Heart right ventricle (tissue), 16 donors: ENCODE measurements at places on chromosomes 5 and 9. TPM values are rescaled to one million over a fixed set of nuclear protein-coding genes. Genes with fewer than 3 reads are reported as not detected.

- no peak overlapping the region for H3K27ac ChIP-seq
- no peaks in the 10 kb centered on the region for H3K36me3 ChIP-seq
- no peak for DNase-seq
- H3K4me3 ChIP-seq, result no peak overlapping the region
- H3K27me3 ChIP-seq, result no peaks in the 10 kb centered on the region
- H3K4me1 ChIP-seq, result no peaks in the 10 kb centered on the region
These were observed 599.5 kb upstream of the PTGER4 start for GRCh38 chr5:40080191-40080590.

The SLC4A9 gene
- total RNA-seq, result 0.34 TPM

DNA sequence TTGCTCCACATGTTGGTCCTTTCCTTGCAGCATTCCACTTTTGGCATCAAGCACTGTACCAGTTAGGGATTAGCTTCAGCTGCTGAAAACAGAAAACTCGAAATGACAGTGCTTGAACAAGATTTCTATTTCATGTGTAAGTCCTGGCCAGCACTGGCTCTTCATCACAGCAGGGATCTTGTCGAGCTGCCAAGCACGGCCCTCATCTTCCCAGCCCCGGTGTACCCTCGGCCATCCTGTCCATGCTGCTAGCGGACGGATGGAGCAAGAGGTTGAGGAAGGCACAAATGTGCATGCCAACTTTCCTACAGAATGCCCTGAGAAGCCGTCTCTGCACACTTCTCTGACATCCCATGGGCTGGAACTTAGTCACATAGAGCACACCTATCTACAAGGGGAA is 130.6 kb downstream of the TENT4A start:
- peaks cover 11% of the 10 kb centered on the region for H3K27me3 ChIP-seq
- H3K4me3 ChIP-seq, result no peak overlapping the region
- no peaks in the 10 kb centered on the region for H3K36me3 ChIP-seq
- no peaks in the 10 kb centered on the region for H3K4me1 ChIP-seq
- no peak overlapping the region for H3K27ac ChIP-seq

The ADGRV1 gene
- total RNA-seq, result not detected

DNA sequence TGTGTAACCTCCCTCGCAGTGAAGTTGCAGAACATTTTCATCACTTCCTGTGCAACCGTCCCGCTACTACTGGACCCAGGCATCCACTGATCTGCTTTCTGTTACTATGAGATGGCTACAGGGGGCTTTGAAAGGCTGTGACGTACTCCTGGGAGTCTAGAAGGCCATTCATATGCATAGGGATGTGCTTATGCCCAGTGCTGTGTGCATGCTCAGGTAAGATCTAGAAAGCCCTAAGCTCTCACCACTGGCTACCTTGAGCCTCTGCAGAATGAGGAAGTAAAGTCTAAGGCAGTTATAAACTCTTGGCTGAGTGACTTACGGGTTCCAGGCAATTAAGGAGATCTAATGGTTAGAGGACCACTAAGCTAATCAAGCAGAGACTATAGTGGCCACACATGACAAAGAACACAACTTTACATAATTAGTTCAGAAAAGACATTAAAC is 11.8 kb downstream of the HNRNPAB start:
- no peaks in the 10 kb centered on the region for H3K27me3 ChIP-seq
- H3K36me3 ChIP-seq, result peaks cover 36% of the 10 kb centered on the region

- H3K27ac ChIP-seq, result no peak overlapping the region
- no peaks in the 10 kb centered on the region for H3K27me3 ChIP-seq
- H3K36me3 ChIP-seq, result peaks cover 6% of the 10 kb centered on the region
These were observed 66.1 kb downstream of the PAPPA start for GRCh38 chr9:116219686-116220085.

DNA sequence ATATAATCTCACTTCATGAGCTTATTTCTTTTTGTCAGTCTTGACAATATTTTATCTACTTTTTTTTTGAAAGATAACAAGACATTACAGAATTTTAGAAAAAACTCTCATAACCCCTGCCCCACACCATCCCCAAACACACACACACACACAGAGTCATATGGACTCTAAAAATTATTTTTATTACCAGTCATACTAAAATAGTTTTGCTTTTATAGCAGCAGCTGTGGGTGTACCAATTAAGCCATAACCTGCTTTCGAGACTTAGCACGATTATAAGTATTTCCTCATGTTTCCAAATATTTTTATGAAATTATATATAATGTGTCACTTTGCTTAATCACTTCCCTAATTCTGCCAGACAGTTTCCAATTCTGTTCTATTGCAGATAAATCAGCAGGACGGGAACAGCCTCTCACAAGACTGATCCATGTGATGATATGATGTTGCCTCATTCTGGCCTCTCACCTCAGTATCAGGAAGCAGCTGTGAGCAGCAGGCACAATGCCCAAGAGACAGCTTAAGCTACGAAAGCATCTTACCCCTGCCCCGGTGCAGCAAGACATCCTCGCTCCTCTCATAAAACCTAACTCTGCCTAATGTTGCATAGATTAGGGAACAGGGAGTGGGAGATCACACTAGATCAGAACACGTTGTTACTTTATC is 7.0 kb downstream of the PDCL start:
- H3K27me3 ChIP-seq, result no peaks in the 10 kb centered on the region
- no peak overlapping the region for H3K4me3 ChIP-seq
- peaks cover 76% of the 10 kb centered on the region for H3K36me3 ChIP-seq
- H3K4me1 ChIP-seq, result peaks cover 11% of the 10 kb centered on the region
- no peak for DNase-seq

DNA sequence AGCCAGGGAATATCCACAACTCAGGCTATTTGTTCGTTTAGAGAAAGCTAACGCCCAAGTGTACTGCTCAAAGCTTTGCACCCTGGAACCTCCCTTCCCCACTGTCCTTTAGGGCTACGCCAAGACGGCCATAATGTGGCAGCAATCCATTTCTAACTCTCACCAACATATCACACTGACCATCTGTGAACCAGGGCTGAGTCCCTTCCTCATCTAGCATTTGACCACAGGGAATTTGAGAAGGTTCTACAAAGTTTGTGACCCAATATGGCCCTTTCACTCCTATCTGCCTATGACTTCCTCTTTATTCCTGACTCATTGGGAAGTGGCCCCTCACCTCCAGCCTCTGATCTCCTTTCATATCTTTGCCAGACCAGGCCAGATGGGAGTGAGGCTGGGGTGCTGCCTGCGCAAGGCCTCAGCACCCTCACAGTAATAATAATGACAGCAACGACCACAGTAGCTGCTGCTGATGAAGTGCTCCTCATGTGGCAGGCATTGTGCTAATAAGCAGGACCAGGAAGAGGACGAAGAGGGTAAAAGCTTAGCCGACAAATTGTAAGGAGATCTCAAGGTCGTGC is 9.3 kb upstream of the ARAP3 start:
- no peaks in the 10 kb centered on the region for H3K36me3 ChIP-seq
- no peaks in the 10 kb centered on the region for H3K27me3 ChIP-seq
- no peak overlapping the region for H3K27ac ChIP-seq
- H3K4me1 ChIP-seq, result peaks cover 17% of the 10 kb centered on the region
- no peak overlapping the region for H3K4me3 ChIP-seq
